ENCODE measurements at places on chromosomes 4 and X. TPM values are rescaled to one million over a fixed set of nuclear protein-coding genes. Genes with fewer than 3 reads are reported as not detected.

DNA sequence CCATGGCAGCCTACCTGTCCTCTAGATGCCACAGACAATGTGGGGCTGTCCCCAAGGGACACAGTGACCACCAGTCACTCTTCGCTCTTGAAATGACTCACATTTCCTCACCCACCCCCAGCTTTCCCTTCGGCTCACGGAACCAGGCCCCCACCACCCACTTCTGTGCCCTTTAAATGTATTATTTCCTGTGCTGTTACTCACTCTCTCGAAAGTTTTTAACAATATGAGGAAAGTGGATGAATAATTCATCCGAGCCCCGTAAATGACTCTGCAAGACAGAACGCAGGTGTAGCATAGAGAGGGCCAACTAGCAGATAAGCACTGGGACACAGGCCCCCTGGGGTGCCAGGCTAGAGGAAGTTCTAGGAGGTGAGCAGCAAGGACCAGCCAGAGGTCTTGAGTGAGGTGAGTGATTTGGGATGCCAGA is 179.5 kb upstream of the TBL1X start:
- no peak for DNase-seq

GRCh38 chrX:17932781-17933180 is 71.7 kb upstream of the RAI2 start:
- no peak for DNase-seq

DNA sequence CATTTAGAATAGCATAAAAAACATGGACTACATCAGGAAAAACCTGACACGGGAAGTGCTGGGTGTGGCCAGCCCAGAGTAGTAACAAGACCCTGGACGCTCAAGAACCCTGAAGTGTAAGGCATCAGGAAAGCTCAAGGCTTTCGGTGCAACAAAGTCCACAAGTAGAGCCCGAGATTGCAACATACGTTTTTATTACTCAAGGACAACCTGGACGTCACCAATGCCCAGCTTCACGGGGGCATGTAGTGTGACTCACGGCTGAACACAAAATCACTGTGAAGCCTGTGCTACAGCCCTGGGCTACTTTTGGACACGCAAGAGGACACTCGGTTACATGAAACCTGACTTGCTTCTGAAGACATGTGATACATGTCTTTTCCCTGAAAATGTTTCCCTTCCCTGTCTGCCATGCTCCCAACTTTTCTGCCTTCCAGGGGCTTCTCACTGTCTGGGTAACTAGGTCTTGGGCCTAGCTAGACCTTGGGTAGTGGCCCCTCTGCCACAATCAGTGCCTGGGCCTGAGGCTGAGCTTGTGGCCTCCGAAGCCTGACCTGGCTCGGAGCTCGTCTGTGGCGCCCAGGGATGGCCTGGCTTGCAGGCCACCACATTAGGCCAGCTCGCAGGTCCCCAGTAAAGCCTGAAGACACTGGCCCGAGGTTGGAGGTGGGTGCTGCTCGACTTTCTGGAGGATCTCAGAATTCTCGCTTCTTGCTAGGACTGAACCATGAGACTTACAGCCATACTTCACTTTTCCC is 9.2 kb downstream of the IRAK1 start:
- DNase-seq: no peak

DNA sequence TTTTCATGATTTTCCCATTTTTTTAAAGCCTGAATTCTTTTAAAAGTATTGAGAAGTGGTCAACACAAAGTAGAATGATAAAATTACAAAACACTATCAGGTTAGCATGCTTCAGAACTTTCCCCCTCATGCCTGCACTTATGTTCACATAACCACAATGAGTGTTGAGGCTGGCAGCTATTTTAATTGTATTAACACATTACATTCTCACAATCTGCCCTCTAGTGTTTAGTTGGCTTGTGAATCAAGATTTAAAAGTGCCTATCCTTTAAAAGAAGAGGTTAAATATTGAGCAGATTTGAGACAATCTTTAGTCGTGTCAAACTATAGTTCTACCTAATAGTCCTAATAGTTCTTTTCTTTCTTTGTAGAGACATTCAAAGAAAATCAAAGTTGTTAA is 93.6 kb upstream of the NAP1L5 start:
- no peak for DNase-seq

DNA sequence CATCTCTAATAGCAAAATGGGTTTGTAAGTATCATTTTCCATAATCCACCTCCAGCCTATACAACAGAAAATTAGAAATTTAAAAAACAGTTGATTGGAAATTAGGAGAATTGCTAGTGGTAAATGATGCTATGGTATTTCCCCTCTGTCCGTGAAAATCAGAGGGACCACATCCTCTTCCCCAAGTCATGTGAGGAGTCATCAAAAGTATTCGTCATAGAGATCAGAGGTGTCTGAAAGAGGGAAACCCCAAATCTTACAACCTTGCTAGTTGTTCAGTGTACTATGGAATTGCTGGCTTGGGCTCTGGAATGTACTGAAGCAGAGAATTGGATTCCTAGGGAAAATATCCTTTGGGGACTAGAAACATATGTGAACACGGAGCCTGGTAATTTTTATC is 241.4 kb upstream of the ARHGAP24 start:
- no peak for DNase-seq

- DNase-seq: peak; percentile 11
Observed at GRCh38 chr4:20252656-20253282, 1.1 kb downstream of the SLIT2 start.

GRCh38 chrX:24145303-24146186 is 4.0 kb upstream of the ZFX start:
- no peak for DNase-seq

DNA sequence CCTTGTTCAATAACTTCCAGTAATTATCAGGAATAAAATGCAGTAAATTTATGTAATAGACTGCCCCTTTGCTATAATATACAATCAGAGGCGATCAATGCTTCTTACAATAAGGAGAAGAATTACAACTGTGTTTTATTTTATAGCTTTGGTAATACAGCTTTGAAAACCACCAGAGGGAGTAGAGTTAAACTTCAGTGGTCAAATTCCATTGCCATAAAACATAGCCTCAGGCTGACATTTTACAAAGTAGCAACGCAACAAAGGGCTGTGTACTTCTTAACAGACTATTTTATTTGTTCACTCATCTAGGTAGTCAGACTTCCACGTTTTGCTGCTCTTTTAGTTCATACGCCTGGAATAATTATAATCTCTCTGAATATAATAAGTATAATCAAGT is 58.5 kb downstream of the TEX13C start:
- DNase-seq: no peak

- DNase-seq: no peak
Observed at GRCh38 chr4:65456579-65456978, 213.7 kb downstream of the EPHA5 start.

- DNase-seq: peak; percentile 42
Observed at GRCh38 chr4:7828011-7828720, 111.5 kb downstream of the AFAP1 start.

DNA sequence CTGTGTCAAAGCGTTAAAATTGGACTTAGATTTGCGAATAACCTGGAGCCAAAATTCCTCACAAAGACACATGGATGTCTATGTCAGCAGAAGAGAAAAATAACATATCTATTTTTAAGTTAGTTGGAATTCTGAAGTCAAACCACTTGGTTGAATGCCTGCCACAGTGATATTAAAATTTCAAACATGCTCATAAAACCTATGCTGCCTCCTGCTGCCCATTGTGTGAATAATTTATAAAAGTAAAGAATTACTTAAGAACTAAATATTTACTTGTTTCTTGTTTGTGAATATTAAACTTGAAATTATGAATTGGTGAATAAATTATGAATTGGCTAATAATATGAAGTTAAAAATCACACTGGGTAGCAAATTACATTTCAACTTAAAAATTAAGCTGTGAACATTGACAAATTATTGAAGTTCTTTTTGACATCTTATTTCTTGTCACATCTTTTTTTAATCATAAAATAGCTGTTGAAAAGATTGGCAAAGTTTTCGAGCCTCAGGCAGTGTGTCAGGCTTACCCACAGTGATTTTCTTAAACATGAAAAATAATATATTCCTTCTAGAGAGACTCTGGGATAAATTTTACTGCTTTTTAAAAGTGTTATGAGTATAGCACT is 35.4 kb downstream of the FABP2 start:
- peak; percentile 53 for DNase-seq

- no peak for DNase-seq
Observed at GRCh38 chr4:165588534-165589315, 209.9 kb downstream of the CPE start.

DNA sequence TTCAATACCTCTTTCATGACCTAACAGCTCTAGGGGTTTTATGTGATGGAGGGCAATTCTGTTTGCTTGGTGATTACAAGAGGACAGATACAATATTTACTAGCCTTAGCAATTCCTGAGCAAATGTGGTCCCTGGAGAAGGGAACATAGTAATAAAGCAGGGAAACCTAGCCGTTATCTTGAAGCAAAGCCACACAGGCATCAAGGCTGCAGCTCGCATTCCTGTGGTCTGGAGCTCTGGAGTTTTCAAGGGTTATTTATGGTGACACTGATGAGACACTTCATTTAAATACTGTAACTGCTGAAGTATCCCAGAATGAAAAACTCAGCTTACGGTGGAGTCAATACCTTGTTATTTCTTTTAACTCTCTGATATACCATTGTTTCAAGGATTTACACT is 66.8 kb downstream of the AFF2 start:
- no peak for DNase-seq

GRCh38 chr4:41014158-41014557 is 200.2 kb downstream of the APBB2 start:
- no peak for DNase-seq

DNA sequence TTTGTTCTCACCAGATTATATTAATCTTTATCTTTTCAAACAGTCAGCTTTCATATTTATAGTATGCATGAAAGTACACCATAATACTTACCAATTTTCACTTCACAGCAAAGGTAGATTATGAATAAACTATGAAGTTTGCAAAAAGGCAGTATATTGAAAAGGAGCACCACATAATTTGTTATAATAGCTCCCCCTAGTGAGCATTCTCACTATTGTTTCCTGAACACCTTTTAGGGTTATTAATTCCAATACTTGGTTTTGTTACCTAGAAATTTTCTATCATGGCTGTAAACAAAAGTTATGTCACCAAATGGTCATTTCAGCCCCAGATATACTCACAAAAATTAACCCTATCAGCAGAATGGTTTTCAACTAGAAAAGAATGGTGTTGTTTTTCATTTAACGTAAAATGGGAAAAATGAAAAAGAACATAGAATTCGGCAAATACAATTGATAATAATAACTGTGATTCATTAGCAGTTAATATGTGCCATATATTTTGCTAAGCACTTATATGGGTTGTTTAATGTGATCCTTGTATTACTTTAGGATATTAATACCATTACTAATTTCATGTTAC is 30.2 kb upstream of the NKX6-1 start:
- DNase-seq: no peak

- no peak for DNase-seq
Observed at GRCh38 chrX:110691446-110691845, 104.2 kb downstream of the CHRDL1 start.

Gene PPEF2
- not detected for total RNA-seq

Gene MAGED4
- not detected for total RNA-seq

Gene FRMPD3
- total RNA-seq: 0.08 TPM
